AG04449 (cell line): ENCODE measurements at places on chromosomes 1 and 21.

GRCh38 chr1:1763657-1764621 is 14.3 kb downstream of the NADK start:
- DNase-seq: no peak

DNA sequence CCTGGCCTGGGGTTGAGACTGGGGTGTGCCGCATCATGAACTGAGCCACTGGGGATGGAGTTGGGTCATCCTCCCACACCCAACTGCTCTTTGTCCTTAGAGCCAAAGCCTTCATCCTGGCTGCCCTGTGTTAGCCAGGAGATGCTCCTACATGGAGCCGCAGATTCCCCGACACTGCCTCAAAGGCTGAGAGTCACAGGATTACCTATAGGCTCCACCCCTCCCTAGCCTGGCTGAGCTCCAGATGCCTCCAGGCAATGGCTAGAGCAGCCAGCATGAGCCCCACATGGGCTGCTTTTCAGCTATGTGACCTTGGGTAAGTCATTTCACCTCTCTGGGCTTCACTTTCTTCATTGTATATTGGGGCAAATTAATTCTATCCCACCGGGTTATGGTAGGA is 119.9 kb upstream of the POU3F1 start:
- DNase-seq: no peak

DNA sequence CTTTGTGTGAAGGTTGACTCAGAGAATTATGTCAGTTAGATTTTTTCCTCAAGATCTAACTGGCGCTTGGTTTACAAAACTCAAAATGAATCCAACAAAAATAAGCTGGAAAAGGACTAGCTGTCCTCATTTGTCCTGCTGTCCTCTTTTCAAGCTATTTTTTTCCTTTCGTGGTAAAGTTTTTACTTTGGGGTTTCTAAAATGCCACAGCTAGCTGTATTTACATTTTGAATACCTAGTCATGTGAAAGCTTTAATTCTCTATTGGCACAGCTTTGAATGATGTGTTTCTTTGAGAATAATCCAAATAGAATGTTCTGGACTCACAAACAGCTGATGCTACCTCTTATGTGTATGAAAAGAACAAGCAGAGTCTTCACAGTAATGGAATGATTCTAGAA is 673.6 kb upstream of the NR5A2 start:
- DNase-seq: no peak

DNA sequence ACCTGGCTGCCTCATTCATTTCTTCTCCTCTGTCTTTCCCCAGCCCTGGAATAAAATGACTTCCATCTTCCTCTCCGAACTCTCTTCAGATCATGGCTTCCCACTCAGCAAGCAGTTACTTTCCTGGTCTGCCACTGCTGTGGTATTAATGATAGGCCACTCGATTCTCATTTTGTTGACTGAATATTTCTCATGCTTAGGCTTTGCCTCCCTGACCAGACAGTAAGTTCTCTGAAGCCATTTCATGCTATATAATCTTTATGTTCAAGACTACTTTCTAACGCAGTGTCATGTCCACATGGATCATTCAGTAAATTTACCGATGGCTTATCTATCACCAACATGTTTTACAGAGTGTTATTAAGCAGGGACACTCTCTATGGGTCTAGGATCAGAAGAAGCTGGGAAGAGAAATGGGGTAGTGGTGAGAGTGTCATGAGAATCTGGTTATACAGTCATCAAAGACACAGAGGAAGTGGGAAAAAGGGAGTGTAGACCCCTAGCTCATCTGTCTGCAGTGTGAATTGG is 20.6 kb downstream of the RUNX1 start:
- DNase-seq: no peak
